ENCODE measurements at places on chromosomes 7 and 10.

GRCh38 chr10:18659819-18660535 lies 746 bp downstream of the ARL5B start:
- DNase-seq: no peak

GRCh38 chr10:117790179-117790578 lies 247.6 kb downstream of the EMX2 start:
- DNase-seq: no peak

GRCh38 chr7:35777121-35777520 lies 23.7 kb upstream of the SEPTIN7 start:
- DNase-seq: no peak

- DNase-seq: no peak
Measured at GRCh38 chr10:48649349-48649944, 35.2 kb upstream of the WDFY4 start.

DNA sequence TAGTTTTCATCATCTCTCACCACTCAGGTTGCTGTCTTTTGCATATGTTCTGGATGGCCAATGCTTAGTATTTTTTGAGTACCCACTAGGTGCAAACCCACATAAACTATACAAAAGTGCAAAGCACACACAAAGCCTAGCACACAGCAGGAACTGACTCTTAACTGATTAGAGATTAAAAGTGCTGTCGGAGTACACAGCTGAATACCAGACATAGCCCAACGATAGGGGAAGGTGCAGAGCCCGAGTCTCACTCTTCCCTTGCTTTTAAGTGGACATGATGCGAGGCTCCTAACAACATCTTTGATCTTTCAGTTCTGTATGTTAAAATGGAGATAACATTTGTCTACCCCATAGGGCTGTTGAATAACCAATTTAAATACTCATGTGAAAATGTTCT lies 90.8 kb downstream of the DPY19L1 start:
- no peak for DNase-seq

GRCh38 chr10:98030093-98030821 lies at the start of gene CRTAC1:
Gene CRTAC1 (minus strand): TSS chr10:98030621. CDS start chr10:98030472, 149 bp downstream.
- DNase-seq: peak; percentile 26

- DNase-seq: no peak
Measured at GRCh38 chr10:120573355-120573754, 116.3 kb downstream of the PLPP4 start.

GRCh38 chr7:149720372-149721083 lies 52.9 kb downstream of the ZNF467 start:
- DNase-seq: no peak

DNA sequence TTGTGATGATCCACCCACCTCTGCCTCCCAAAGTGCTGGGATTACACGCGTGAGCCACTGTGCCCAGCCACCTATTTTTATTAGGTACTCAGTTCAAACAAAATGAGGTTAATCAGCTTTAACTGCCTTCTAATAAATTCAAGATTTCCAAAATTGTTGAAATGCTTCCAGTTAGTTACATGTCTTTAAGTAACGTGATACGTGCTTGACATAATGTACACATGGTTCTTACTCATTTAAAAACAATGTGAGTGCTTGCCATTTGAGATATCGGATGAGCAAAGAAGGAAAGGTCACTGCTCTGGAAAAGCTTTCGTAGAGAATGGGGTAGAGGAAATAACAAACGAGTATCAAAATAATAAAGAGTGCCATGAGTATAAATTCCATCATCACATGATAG lies 83.6 kb downstream of the KMT2E start:
- no peak for DNase-seq
